NCI-H1930 (cell line): ENCODE measurements at places on chromosomes 1 and 21.
A peak's percentile ranks its signal among the peaks of the same experiment; 100 is the strongest.

- DNase-seq: no peak
These were observed 11.6 kb upstream of the LMNA start for GRCh38 chr1:156102633-156103511.

GRCh38 chr1:175192111-175192629 lies 406 bp downstream of the KIAA0040 start:
- no peak for DNase-seq

DNA sequence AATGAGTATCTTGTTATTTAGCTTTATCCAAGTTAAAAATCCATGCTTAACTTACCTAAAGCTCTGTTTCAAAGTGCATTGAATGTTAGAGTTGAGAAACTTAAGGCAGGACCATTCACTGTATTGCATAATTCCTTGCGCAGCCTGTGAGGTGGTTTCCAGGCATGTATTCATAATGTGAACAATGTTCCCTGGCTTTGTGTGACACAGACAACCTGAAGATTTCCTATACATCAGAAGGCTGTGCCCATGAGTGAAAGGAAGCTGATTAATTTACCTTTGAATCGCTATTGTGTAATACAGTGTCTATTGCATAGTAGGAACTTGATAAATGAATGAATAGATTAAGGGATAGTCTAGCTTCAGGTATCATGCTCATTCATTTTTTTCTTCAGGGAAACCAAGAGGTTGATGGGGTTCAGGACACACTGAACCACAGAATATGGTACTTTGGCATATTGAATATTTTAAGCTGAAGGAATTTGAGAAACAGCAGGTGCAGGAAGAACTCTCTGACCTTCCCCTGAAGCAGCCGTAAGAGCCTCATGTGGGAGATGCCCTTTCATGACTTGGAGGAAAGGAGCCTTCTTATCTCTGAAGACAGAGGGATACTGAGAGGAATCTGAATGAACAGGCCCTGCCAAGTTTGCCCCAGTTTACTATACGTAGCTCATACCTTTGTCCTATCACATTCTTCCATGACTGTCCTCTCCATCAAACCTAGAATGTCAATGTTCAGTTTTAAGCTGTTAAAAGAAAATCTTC lies 88.6 kb upstream of the GNG12 start:
- DNase-seq: no peak

DNA sequence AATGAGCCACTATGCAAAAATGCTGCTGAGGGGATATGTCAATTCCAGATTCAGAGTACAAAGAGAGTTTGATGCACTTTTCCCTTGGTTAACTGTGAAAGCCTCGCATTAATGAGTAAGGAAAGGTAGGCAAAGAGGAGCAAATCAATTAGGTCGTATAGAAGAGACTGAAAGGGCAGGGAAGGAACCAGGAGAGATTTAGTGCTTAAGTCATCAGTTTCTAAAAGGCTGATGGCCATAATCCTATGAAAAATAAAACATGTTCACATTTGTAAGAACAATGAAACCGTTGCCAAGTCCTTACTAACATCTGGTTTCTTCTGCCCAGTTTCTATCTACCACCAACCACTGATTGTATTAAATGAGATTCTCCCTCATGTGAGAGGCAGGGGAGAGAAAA lies 118.4 kb upstream of the PALMD start:
- no peak for DNase-seq

DNA sequence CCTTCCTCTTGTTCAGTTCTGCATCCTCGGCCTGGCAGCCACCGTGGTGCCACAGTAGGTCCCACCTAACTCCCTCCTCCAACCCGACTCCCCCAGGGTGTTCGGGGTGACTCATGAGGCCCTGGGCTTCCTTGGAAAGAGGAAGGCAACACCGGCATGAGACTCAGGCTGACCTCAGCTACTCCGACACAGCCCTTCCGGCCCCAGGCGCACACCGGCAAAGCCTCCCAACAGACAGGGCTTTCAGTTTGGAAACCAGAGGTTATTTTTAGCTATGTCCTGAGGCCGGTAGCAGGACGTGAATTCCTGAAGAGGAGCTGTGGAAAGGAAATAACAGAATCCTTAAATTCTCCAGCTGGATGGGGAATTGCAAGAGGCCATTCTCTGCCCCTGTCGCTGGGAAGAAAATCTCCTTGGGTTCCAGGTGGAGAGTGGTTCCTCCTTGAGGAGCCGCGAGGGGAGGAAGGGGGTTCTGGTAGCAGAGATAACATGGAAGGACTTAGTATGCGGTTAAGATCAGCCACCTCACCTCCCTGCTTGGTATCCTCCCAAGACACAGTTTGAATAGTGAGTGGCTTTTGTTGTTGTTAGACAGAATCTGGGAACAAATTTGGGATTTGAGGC lies 24.4 kb downstream of the PLXNA2 start:
- no peak for DNase-seq

DNA sequence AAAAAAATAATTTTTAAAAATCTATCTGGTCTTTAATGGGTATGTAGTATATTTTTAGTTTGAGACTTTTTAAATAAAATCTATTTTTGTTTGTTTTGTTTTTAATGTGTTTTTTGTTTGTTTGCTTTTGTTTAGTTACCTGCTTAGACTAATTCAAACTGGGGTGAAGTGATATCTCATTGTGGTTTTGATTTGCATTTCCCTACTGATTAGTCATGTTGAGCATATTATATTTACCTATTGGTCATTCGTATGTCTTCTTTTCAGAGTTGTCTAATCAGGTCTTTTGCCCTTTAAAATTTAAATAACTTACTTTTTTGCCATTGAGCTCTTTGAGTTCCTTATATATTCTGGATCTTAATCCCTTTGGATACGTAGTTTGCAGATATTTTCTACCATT lies 20.3 kb downstream of the CD1B start:
- DNase-seq: no peak

DNA sequence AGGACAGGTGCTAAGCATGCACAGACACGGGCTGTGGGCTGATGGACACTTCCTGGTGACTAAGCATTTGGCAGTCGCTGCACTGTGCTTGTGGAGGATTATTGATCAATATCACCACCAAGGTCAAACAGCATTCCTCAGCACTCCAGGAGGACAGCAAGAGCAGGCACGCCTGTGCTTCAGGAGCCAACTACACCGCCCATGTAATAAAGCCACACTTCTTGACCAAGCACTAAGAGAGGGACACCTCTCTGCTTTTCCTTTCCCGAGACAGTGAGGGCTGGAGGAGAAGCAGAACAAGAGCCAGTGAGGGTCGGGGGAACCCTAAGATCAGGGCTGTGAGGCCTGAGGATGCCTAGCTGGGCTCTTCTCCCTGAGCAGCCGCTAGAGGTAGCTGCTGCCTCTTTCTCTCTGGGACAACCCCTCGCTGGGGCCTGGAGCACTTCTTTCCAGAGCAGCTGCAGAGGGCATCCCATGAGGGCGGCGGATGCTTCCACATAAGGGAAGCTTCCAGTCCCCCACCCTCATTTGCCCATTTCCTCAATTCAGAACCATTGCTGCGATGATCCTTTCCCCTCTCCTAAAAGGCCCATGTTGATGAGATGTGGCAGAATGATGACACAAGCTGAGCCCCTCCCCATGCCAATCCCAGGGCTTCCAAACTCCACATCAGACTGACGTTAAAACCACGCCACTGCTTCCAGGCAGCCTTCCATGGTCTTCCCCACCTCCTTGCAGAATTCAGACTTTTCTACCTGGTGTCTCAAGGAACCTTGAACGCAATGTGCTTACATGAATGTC lies 19.1 kb downstream of the RAB7B start:
- no peak for DNase-seq

- DNase-seq: no peak
These were observed 34.5 kb upstream of the NIBAN1 start for GRCh38 chr1:185008838-185009237.

GRCh38 chr1:234538062-234538731 lies 59.2 kb upstream of the TARBP1 start:
- DNase-seq: no peak

DNA sequence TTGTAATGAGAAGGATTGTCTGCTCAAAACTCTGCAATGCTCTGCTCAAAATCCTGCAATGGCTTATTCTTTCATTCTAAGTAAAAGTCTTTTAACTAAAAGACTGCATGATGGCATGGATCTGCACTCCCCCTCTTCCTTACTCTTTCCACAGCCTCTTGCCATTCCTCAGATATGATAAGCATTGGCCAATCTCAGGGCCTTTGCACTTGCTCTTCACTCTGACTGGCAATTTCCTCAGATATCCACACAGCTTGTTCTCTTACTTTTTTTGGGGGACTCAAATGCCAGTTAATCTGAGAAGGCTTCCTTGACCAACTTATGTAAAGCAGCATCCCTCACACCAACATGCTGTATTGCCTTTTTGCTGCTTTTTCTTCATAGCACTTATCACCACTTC lies 2.8 kb upstream of the ZMPSTE24 start:
- DNase-seq: no peak

DNA sequence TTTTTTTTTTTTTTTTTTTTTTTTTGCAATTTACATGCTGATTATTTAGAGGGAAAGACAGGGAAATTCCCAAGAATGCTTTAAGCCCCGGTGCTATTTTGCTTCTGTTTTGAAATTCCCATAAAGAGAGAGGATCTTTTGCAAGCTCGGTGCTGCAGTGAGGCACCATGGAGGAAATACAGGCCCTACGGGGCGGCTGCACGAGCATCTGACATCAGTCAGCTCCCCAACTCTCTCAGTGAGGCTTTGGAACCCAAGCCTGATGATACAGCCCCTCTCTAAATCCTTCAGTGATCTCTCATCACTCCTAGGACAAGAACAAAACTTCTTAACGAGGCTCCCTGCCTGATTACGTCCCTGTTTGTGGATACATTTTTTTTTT lies 791 bp upstream of the CHI3L1 start:
- DNase-seq: no peak

DNA sequence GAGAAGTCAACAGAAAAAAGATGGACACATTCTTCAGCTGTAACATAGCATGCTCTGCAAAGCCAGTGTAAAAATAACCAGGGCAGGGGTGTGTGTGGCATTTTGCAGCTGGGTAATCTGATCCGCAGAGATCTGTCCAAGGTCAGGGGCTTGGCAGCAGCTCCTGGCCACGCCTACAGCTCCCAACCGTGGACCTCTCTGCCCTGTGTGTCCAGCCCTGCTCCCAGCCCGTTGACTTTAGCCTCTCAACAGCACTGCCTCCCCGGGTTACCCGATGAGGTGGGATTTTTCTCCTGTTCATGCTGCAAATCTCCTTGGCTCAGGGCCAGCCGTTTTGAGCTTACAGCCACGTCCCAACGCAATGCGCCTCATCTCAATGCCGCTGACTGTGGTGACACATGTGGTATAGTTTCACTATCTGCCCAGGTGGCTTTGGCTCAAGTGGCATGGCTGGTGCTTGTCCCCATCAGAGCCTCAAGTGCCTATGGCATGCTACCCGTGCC lies 68.1 kb downstream of the VWA5B1 start:
- DNase-seq: no peak

DNA sequence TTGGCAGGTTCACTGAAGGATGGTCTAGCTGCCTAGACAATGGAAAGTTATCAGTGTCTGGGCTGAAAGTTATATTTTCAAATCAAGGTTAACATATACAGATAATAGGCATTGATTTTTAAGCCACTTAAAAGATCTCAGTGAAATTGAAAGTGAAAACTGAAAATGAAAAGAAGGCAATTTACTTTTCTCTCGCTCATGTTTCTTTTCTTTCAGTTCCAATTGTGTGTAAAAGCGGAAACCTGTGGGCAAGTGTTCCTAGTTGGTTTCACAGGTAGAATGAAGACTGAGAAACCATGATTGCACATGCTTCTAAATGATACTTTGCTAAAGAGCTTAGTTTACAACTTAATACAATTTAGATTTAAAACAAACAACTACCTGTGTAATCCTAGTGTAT lies 383.7 kb downstream of the ZP4 start:
- no peak for DNase-seq

DNA sequence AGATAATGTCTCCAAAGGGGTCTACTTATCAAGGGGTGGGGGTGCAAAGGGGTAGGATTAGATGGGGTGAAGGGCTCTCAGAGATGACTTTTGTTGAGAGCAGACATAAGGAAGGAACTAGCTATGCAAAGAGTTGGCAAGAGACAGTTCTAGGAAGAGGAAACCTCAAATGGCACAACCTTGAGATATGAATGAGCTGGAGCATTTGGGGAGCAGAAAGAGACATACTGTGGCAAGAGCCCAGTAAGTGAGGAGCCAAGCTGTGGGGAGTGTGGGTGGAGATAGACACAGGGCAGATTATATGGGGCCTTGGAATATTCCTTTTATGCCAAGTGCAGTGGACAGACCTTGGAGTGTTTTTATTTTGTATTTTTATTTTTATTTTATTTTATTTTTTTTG lies 84.8 kb upstream of the BTG3 start:
- DNase-seq: no peak

DNA sequence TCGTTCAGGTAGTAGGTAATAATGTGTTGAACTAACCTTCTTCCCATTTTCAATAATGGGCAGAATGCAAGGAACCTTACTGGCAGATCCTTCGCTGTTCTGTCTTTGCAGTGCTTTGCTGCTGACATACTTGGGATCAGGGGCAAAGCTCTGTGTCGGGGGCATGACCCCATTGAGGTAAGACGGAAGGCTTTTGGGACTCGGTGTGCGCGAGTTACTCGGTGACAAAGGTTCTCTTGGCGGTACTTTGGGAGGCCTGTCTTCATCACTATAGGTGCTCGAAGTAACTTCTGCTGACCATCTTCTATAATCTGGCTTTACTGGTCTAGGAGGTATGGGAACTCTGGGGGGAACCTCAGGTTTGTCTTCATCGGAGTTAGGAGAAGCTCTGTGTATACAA lies 12.7 kb downstream of the ERRFI1 start:
- no peak for DNase-seq

DNA sequence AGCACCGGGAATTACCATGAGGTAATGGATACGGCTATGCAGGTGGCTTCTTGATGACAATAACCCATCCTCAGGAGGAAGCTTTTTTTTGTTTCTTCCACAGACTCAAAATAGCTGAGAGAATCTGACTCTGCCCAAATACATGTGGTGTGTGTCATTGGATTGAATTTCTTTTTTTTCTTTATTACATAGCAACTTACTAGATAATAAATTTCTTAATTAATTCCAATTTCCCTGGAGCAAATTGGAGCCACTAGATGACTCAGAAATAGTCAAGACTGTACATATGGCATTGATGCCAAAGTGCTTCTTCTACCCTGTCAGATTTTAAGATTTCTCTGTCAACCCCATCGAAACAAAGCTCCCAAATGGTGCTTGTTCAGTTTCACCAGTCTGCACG lies 42.7 kb downstream of the L1TD1 start:
- no peak for DNase-seq

- no peak for DNase-seq
These were observed 31.0 kb upstream of the SOX13 start for GRCh38 chr1:204041803-204042505.

GRCh38 chr1:150053926-150054325 lies 13.7 kb upstream of the VPS45 start:
- no peak for DNase-seq

GRCh38 chr1:77639557-77640069 lies 42.8 kb downstream of the ZZZ3 start:
- no peak for DNase-seq

GRCh38 chr1:169586395-169587255 lies at the start of gene F5:
Gene F5, minus strand, starts transcription at chr1:169586481. Its CDS starts 95 bp downstream, at chr1:169586386.
- DNase-seq: peak; percentile 38

- DNase-seq: peak; percentile 81
These were observed 46.9 kb upstream of the GNG12 start for GRCh38 chr1:67880056-67880601.

- DNase-seq: no peak
These were observed 16.9 kb downstream of the STUM start for GRCh38 chr1:226565476-226565875.
